ENCODE measurements at places on chromosomes 16 and 17.
A peak's percentile ranks its signal among the peaks of the same experiment; 100 is the strongest.

GRCh38 chr17:36937001-36937958 is at the start of gene LHX1:
Gene LHX1, plus strand, starts transcription at chr17:36937475. Its CDS starts 723 bp downstream, at chr17:36938198.
- peak; percentile 72 for DNase-seq

DNA sequence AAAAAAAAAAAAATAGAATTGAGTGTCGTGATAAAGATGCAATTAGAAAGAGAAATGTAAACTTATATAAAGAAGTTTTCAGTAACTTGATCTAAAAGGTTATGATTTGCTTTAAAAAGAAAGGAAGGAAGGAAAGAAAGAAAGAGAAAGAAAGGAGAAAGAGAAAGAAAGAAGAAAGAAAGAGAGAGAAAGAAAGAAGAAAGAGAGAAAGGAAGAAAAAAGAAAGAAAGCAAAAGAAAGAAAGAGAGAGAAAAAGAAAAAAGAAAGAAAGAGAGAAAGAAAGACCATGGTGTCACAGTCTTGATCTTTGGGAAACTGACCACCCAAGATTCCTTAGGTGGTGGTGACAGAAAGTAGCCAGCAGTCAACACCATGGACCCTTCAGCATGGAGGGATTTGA is 4.3 kb upstream of the CCL3 start:
- DNase-seq: no peak

DNA sequence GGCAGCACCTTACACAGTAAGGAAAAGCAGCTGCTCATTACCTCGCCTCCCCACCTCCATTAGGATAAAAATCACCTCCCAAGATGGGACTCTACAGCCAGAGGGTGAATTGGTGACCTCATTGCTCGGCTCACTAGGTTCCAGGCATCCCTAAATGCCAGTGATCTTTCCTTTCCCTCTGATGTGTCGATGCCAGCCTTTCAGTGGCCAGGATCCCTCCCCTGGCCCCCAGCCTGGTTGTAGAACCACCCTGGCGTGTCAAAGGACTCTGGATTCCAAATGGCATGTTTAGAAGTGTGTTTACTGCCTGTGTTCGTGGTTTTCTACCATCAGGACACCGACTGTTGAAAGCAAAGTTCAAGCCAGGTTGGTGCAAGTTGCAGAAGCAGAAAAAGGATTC is 72.1 kb upstream of the LYRM9 start:
- no peak for DNase-seq

DNA sequence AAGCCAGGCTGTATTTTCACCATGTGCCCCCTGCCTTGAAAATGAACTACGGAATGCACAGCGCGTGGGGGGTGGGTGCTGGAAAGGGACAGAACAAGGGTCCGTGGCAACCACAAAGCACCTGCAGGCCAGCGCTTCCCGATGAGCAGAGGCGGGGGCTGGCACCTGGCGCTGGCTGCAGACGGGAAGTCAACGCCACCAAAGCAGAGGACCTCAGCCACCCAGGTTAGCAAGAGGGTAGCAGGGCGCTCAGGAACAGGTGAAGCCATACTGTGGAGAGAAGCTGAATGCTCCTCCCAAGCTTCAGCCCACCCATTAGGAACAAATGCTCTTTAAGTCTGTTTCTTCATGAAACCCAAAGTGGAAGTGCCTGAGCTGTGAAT is 64.7 kb downstream of the KLHDC4 start:
- no peak for DNase-seq

DNA sequence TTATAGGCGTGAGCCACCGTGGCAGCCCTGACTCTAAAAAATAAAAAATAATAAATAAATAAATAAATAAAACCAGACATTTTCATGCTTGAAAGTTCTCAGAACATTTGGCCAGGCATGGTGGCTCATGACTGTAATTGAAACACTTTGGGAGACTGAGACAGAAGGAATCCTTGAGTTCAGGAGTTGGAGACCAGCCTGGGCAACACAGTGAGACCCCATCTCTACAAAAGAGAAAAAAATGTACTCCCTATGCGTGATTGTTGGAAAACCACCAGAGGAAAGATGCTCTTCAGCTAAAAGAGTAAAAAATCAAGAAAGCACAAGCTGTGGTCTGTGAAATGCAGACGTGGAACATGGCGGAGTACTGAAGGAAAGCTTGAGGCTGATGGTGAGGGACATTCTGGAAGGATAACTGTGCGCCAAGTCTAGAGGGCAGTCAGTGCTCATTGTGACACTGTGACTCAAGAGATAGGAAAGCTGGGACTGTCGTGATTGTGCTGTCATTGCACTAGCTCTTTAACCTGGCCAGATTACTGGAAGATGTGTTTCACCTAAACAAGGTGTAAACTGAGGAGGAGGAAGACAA is 4.2 kb upstream of the PRSS27 start:
- DNase-seq: no peak

GRCh38 chr17:45035848-45036247 is 15.6 kb downstream of the DCAKD start:
- no peak for DNase-seq

DNA sequence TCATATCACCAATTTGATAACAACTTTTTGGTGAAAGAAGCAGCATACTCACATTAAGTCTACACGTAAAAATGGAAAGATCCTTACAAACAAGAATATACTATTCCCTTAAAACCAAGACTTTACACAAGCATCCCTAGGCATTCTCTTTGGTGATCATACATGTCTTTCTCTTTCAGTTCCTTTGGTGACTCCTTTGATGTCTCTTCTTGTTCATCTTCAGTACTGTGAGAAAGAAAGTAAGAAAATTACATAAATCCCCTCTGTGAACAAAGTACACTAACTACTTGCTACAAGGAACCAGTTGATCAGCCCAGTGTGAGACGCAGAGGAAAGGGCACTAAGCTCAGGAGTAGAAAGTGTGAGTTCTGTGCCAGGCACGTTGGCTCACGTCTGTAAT is 59.6 kb upstream of the MTMR4 start:
- DNase-seq: no peak

DNA sequence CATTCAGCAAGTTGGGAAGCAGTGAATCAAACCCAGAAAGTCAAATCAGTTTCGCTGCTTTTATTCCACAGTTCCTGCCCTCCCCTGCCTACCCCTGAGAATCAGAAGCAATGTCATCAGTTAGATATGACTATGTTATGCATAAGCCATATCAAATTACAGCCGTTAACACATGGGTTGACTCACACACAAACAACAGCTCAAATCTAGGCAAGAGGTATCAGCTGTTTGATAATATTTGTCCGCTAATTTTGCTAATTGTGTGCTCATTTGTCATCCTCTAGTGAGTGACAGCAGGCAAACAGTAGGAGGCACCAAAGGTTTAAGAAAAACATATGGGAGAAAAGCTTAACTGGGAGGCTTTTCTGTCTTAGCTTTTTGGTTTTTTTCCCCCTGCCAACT is 327.4 kb upstream of the CCL2 start:
- peak; percentile 50 for DNase-seq

- no peak for DNase-seq
Observed at GRCh38 chr17:33080091-33080490, 88.4 kb downstream of the SPACA3 start.

DNA sequence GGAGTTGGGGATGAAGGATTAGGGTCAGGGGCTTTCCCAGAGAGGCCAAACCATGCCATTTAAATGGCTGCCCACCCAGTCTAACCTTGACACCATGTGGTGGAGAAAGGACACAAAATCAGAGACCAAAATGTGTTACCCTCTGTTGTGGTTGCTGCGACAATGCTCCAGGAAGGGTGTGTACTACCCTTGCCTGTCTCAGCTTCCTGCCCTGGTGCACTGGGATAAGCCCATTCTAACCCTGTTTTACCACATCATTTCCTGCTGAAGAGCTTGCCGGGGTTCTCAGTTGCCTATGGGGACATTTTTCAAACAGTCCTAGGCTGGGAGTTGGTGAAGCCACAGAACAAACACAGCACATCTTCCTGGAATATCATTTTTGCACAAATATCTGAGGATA is 4.9 kb downstream of the OR4D1 start:
- no peak for DNase-seq

Measured in eye (tissue), 1 donor.